ENCODE measurements at places on chromosomes 16 and 17.

DNA sequence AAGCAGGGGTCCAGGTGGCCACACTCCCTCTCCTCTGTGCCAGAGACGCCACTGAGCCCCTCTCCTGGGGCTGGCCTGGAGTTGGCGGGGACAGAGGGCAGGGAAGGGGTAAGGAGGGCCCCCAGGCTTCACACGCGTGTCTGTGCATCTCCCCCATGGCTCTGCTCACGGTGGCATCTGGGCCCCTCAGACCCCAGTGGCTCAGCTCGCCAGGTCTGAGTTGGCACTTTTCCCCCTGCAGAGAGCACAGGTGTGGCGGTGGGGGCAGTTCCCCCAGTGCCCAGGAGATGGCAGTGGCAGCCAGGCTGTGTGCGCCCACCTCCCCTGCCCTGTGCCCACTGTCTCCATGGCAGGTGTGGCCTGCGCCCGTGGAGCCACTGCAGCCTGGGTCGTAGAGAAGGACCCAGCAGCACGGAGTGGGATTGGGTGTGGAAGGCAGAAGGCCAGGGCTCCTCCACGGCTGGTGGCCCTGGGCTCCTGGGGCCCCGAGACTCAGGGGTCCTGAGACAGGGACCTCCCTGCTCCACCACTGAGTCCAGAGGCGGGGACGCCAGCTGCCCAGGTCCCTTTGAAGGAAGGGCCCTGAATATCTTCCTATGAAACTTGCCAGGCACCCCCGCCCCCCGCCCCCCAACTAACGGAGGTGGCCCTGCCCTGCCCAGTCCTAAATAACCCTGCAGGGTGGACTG is 4.3 kb upstream of the APRT start:
- DNase-seq: no peak

DNA sequence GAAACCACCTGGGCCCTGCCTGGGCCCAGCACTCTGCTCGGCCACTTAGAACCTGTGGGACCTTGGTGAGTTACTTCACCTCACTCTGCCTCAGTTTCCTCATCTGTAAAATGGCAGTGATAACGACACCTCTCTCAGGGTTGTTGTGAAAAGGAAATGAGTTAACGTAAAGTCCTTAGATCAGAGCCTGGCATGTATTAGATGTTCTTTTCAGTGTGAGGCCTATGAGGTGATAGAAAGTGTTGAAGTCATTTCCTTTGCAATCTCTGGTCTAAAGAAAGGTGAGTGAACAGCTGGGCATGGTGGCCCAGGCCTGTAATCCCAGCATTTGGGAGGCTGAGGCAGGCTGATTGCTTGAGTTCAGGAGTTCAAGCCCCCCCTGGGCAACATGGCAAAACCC is 51.7 kb upstream of the LGALS9 start:
- no peak for DNase-seq

DNA sequence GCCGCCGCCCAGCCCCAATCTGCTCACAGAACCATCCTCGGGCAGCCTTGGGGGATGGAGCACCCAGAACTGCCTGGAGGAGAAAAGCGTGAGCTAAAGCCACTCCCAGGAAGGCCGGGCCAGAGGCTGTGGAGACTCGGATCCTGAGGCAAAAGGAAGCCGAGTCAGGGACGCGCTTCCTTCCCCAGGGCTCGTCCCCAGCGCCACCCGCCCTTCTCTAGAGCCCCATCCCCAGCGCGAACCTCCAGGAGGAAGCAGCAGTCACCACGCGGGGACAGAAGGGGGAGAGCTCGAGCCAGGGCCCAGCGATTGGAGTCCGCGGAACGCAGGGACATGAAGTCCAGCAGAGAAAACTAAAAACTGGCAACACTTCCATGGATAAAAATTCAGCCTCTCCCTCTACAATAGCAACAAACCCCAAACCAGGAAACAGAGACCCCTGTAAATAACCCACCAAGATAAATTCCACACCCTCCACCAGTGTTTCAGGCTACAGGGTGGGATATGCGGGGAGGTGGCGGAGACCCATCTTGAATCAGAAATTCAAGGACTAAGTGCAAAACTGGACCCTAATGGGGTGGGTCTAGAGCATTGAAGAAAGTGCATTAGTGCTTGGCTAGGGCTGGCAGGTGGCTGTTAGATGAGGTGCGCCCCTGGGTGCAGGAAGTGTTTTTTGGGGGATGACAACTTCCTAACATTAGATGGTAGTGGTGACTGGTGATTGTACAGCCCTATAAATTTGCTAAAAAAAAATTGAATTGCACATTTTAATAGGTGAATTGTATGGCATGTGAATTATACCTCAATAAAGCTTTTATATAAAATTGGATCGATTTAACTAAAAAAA is 116.1 kb upstream of the METRNL start:
- DNase-seq: no peak

DNA sequence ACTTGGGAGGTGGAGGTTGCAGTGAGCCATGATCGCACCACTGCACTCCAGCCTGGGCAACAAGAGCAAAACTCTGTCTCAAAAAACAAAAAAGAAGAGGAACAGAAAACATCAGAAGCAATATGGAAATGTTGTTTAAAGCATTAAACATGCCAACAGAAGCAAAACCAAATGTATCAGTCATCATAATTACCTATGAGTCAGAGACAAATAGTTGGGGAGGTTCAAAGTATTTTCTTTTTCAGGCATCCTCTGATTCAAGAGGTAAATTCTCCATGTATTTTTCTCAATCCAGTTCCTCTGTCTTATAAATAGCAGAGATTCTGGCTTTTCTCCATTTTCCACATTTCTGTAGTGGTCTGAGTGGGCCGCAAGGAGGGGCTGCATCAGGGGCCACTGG is 2.1 kb upstream of the TM4SF5 start:
- no peak for DNase-seq

DNA sequence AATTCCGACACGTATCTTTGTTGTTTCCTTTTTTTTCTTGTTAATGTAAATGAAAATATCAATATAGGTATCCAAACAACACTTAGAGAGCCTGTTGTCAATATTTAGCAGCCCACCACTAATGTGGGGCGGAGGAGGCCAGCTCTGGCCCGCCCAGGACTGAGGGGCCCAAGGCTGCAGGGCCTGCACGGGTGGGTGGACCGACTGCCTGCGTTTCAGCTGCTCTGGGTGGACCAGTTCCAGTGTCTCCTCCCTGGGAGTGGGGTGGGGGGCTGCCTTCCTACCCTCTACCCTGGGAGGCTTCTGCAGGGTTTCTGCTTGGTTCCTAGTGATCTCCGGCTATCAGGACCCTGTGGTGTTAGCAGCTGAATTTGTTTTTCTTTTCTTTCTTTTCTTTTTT is 15.9 kb upstream of the ADGRG1 start:
- DNase-seq: no peak

GRCh38 chr17:69551212-69552010 is 136.9 kb downstream of the MAP2K6 start:
- DNase-seq: no peak

GRCh38 chr16:2035431-2036199 is 8.9 kb downstream of the NHERF2 start:
- no peak for DNase-seq

- no peak for DNase-seq
Observed at GRCh38 chr17:57773557-57773956, 28.5 kb upstream of the CCDC182 start.

- peak; percentile 2 for DNase-seq
Observed at GRCh38 chr17:42720996-42721583, 23.8 kb downstream of the EZH1 start.

GRCh38 chr16:87132361-87133014 is 184.7 kb downstream of the C16orf95 start:
- no peak for DNase-seq

DNA sequence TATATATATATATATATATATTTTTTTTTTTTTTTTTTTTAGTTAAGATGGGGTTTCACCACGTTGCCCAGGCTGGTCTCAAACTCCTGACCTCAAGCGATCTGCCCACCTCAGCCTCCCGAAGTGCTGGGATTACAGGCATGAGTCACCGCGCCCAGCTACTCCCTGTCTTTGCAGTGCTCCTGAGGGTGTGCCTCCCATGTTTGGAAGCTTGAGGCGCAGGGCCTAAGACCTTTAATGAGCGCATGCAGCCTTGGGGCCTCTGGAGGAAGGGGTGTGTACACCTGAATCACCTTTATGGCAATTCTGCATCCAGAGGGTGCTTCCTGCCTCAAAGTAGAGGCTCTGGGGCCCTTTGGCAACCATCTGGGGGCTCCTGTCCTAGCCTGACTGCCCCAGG is 219.4 kb upstream of the CIBAR2 start:
- DNase-seq: no peak

GRCh38 chr17:42548070-42548837 is 4.5 kb upstream of the HSD17B1 start:
- DNase-seq: peak; percentile 67

- DNase-seq: no peak
Observed at GRCh38 chr17:31096106-31096436, 1.3 kb downstream of the NF1 start.

GRCh38 chr17:7334938-7335538 is 1.3 kb upstream of the ACAP1 start:
- DNase-seq: no peak

DNA sequence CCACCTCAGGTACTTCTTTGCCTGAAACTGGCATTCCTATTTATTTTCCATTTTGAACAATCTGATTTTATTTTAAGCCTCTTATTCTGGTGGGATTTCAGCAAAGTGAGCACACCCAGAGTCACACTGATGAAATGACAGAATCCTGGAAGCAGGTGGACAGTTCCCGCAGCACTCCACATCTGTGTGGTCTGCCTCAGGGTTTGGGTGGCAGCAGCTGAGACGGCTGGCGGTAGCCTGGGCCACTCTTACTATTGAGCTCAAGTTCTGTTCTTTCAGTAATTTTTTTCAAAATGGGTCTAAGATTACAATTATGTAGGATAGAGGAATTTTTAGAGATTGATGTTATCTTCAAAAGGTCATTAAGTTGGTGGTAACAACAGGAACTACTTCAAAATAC is 32.5 kb upstream of the ENDOV start:
- no peak for DNase-seq

DNA sequence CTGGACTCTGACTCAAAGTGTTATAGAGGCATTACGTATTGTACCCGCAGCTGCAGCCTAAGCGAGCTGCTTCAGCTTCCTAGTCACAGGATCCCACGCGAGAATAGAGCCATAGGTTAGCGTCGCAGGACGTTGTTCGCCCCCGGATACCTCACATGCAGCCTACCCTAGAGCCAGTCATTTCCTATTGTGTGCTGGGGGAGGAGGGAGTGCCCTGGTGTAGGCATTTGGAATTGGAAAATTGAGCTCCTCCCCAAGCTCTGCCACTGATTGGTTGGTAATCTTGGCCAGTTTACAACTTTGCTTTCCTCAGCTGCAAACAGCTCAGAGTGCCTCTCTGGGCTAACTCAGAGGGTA is 530 bp downstream of the NAA60 start:
- DNase-seq: peak; percentile 8

DNA sequence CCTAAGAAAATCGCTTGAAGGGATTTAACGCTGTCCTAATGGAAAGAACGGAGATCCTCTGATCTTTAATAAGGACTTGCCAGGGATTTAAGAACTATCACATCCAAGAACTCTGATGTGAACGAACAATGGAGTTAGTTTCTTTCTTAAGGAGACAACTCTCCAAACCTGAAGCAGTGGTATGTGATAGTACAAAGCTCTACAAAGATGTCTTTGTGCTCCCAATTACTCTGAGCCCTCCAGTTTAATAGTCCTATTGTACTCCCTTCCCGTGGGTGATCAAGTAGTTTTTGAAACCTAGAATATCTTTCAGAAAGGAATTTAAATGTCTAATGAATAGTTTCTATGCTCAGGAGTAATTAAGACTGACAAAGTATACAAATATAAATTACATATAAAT is 123.8 kb downstream of the FTO start:
- no peak for DNase-seq

GRCh38 chr16:86381491-86381890 is 128.8 kb upstream of the FOXF1 start:
- DNase-seq: no peak

DNA sequence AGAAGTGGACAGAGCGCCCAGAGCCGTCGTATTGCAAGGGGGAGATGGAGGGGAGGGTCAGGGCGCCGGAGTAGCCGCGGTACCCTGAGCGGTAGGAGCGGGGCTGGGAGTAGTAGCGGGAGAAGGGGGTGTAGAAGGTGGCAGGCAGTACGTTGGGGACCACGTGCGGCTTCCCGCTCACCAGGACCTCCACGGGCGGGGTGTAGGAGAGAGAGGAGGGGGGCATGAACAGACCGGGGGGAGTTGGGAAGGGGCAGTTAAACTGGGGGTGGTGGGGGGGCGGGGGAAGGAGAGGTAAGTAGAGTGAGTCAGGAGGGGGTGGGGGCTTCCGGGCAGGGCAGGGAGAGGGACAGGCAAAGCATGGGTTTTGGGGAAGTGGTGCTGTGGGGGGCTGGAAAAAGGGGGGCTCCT is 16.8 kb downstream of the ST6GALNAC2 start:
- no peak for DNase-seq

DNA sequence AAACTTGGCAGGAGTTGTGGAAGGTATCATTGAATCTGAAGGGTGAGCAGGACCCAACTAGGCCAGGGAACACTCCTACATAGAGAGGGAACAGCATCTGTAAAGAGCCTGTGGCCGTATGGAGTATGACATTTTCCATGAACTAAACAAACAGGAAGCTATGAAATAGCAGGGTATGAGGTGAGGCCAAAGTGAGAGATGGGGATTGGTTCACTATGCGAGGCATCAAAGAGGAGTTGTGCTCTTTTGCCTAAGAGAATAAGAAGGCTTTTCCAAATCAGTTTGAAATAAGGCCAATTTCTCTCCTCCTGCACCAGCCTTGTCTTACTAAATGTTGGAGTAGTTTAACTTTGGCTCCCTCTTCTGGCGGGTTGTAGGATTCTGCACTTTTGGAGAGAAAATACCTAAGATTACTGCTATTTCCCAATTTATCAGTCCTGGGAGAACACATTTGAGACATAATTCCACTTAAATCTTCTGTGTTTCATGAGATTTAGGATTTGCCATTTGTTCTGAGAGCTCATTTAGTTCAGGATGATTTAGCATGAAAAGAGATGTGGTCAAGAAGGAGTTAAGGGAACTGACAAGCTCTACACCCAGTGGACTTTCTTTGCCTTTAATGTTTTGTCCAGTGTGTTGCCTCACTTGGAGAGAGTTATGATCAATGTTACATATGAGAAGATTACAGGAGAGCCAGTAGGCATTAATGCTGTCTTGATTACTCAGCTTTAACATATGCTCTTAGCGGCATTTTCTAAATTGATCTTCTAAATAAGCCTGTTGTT is 55.4 kb downstream of the TNRC6C start:
- no peak for DNase-seq

DNA sequence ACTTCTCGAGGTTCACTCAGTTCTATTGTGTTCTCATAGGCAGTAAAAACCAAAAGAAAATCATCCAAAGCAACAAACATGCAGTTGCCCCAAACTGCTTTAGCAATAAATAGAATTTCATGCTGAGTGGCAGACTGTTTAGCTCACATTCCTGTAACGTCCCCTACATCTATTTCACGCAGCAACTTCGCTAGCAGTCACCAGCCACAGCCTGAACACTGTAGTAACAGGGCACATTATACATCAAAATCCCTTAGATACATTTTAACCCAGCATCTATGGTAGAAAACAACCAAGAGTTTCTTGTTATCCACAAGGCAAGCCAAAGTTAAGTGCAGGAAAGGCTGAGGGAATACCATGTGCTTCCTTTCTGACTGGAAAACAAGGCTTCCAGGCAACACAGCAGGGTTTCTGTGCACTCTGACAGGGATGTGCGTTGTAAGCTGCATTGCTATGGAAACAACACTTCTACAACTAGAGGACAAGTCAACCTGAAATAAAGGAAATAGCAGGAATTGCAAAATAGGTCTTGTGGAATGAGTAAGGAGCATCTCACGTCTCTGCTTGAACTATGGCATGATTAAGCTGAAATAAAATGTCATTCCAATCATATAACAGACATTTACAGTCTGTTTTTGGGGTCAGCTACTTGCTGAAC is 55.4 kb downstream of the CFDP1 start:
- DNase-seq: no peak

GRCh38 chr17:81250286-81251093 is 11.4 kb downstream of the NDUFAF8 start:
- DNase-seq: no peak
